ENCODE measurements at places on chromosomes 1 and 21. TPM values are rescaled to one million over a fixed set of nuclear protein-coding genes. Genes with fewer than 3 reads are reported as not detected.

Gene EVA1B
- 5.3 TPM for total RNA-seq

DNA sequence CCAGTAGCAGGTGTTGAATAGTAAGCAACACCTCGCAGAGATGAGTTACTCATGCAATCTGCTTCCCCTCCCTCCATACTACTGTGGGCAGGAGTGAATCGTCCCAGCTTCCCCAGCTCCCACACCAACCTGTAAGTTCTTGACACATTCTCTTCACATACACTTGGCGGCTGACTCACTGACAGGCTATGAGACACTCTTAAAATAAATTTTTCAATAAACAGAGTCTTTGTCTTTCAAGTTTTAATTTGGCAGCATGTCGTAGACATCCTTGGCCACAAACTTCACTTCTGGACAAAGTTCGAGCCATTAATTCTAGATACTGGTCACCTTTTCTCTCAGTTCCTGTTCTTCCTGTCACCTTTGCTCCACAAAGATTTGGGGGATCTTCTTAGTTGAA lies 290.7 kb downstream of the TM2D1 start:
- DNase-seq, result no peak

- DNase-seq, result no peak
These were observed 52.1 kb upstream of the ADARB1 start for GRCh38 chr21:45022348-45022675.

DNA sequence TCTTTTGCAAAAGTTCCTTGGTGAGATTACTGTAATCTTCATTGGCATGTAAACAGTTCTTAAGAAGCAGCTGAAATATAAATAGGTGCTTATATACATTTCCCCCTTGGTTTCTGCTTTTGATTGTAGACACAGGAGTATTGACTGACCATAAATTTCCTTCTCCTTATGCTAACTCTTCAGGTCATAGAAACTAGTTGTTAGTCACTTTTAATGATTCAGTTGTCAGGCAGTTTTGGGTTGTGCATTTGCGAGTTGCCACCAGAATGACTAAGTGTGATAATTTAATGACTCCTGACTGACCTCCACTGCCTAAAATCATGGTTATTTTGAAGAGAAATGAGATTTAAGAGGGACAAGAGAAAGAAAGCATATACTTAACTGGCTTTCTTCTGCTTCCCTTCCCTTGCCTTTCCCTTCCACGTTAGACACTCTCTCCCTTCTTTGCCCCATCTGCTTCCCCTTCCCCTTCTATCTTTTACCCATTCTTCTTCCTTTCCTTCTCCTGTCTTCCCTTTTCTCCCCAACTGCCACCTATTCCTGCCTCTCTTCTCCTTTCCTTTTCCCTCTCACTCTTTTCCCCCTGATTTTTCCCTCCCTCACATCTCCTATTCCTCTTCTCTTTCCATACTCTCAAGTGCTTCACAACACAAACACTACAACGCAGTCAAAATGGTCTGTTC lies 12.3 kb downstream of the ZMPSTE24 start:
- no peak for DNase-seq

GRCh38 chr21:41726970-41727783 lies 39.7 kb downstream of the RIPK4 start:
- peak; percentile 88 for DNase-seq

DNA sequence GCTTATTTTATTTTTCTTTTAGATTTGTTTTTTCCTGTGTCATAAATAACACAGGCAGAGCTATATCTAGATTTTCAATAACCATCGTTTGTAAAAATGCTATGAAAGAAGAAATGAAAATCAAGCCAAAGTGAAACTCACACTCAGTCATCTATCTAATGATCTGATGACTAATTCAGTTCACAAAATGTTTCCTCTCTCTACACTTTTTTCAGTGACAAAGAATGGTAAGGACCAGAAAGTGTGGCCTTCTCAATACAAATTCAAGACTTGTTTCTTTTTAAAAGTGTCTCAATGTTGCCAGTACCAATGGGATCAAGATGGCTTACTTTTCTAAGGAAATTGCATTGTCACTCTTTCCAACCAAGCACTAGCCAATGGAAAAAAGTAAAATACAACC lies 282.8 kb upstream of the PKN2 start:
- DNase-seq, result no peak

- DNase-seq, result no peak
These were observed 2.7 kb upstream of the TMEM61 start for GRCh38 chr1:54977533-54978297.

All from psoas muscle (tissue), 8 donors.